ENCODE measurements at places on chromosomes 12 and 14.

DNA sequence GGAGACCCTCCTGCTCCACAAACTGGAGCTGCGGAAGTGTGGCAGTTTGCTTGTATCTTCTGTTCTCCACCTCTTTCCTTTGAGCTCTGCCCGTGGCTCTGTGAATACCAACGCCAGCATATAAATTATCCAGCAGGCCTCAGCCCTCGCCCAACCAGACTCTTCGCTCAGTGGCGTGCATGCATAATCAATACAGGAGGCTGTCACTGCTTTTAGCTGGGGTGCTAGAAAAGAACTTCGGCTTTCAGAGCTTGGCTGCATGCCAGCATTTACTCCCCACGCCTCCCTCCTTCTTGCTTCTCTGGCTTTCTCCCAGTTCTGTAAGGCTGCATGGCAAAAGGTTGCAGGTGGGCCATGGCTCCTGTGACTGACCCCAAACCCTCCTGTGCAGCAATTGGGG, 26.9 kb downstream of the NRXN3 start:
- DNase-seq: no peak

GRCh38 chr14:41285186-41285748, 321.4 kb upstream of the LRFN5 start:
- DNase-seq: peak; percentile 23

- DNase-seq: no peak
These were observed 69.6 kb downstream of the SLC41A2 start for GRCh38 chr12:104888481-104888880.

- DNase-seq: peak; percentile 79
These were observed 24.8 kb downstream of the IL26 start for GRCh38 chr12:68200854-68201253.

GRCh38 chr12:111806304-111806703, 35.7 kb upstream of the MAPKAPK5 start:
- no peak for DNase-seq

- no peak for DNase-seq
These were observed 26.2 kb downstream of the LGR5 start for GRCh38 chr12:71465796-71466195.

- DNase-seq: no peak
These were observed 63.7 kb upstream of the RASSF8 start for GRCh38 chr12:25894759-25895158.

DNA sequence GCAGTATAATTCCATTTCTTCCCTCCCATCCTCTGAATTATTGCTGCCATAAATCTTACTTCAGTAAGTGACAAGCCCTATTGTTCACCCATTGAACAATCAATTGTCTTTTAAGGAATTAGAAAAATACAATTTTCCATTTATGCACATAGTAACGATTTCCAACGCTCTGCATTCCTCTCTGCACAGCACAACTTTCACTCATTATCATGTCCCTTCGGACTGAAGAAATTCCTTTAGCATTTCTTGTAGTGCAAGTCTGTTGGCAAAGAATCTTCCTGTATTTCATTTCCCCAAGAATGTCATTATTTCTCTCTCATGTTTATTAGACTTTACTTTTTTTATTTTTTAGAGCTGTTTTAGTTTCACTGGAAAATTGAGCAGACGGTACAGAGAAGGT, 252.1 kb upstream of the RTL1 start:
- no peak for DNase-seq

GRCh38 chr12:93201990-93202389, 175.7 kb upstream of the NUDT4 start:
- DNase-seq: no peak

DNA sequence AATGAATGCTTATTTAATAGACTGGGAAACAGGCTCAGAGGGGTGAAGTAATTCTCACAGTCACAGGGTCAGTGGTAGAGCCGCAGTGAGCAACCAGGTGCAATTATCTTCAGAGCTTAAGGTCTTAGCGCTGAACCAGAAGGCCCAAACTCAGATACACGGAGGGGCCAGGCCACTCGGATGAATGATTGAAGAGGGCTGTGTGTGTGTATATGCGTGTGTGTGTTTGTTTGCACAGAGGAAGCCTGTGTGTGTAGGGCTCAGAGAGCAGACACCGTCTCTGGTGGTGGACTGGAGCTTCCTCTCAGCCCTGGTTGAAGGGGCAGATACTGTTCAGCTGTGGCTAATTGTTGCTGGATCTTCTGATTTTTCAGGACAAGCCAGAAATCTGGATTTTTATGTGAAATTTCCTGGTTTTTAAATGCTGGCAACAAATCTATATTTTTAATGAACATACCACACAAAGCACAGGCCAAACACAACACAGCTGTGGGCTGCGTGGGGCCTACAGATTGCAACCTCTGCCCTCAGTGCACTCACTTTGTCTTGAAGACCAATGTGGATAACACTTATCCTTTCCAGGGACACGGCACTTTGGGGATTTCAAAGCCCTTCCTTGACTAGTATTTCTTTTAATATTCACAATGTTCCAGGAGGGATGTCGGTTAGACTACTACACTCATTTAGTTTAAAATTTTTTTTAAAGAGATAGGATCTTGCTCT, 94.5 kb upstream of the NRXN3 start:
- DNase-seq: no peak

Measured in iris pigment epithelial cell (primary cell).